ENCODE measurements at places on chromosomes 1 and 21.

GRCh38 chr1:9267827-9268581, 24.7 kb upstream of the SPSB1 start:
- no peak for DNase-seq

DNA sequence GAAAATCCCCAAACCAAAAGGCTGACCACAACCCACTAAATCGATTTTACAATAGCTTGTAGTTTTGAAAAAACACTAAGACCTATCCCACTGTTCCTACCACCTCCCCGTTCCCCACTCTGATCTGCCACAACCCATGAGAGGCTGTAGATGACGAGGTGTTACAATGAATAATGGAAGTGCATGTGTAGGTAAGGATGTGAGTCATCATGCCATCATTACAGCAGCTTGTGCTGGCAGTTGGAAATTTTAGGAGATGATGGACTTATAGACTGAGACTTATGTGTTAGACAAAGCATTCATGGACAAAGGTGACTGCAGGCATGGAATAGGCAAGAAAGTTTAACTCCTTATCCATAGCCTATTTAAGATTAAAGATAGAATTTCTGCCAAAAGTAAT, 184.7 kb upstream of the CACYBP start:
- no peak for DNase-seq

- peak; percentile 48 for DNase-seq
Observed at GRCh38 chr1:161486806-161487741, 18.2 kb upstream of the FCGR2A start.

DNA sequence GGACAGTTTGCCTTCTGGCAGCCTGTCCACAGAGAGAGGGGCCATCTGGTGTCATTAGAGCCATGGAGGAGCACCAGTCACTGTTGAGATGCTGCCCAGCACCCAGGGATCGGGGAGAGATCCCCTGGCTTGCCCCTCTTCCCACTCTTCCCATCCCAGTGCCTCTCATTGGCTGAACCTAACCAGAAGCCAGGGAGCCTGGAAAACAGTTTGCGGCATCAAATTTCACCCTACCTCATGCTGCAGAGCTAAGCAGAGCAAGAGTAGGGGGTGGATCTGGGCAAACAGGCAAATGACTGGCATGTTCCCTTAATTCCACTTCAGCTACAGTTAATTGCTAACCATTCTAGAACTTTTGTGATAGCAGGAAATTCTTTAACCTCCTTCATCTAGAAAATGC, 19.1 kb downstream of the TRAF5 start:
- peak; percentile 30 for DNase-seq

GRCh38 chr1:153680120-153680403, 1.6 kb downstream of the NPR1 start:
- no peak for DNase-seq

DNA sequence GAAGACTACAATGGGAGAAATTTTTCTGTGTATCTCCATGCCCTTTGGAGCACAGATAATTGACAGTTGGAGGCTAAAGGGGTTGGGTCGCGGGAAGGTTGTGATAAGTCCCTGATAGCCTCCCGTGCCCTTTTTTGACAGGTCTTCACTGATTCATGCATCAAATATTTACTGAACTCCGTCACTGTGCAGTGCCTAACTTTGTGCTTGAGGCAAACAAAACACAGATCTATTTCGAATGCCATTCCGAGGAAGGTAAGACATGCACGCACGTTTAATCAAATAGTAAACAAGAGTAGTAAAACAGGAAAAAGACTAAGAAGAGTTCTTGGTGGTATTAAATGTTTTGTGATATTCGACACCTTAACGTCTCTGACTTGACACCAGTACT, 494 bp upstream of the PIP5K1A start:
- no peak for DNase-seq

DNA sequence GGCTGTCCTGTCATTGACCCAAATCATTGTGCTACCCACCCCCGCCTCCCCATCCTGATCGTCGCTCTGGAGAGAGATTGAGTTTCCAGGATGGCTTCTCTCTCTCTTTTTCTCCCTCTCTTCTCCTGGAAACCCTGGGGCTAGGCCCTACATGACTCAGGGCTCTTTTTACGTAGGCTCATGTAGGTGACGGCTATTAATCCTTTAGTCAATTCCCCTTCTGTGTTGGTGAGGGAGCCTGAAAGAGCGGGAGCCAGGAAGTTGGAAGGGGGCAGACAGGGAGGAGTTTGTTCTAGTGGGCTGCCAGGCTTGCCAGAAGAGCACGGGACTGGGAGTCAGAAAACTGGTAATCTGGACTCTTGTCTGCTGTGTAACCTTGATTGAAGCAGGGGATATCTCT, 9.7 kb downstream of the ATP2B4 start:
- DNase-seq = no peak

DNA sequence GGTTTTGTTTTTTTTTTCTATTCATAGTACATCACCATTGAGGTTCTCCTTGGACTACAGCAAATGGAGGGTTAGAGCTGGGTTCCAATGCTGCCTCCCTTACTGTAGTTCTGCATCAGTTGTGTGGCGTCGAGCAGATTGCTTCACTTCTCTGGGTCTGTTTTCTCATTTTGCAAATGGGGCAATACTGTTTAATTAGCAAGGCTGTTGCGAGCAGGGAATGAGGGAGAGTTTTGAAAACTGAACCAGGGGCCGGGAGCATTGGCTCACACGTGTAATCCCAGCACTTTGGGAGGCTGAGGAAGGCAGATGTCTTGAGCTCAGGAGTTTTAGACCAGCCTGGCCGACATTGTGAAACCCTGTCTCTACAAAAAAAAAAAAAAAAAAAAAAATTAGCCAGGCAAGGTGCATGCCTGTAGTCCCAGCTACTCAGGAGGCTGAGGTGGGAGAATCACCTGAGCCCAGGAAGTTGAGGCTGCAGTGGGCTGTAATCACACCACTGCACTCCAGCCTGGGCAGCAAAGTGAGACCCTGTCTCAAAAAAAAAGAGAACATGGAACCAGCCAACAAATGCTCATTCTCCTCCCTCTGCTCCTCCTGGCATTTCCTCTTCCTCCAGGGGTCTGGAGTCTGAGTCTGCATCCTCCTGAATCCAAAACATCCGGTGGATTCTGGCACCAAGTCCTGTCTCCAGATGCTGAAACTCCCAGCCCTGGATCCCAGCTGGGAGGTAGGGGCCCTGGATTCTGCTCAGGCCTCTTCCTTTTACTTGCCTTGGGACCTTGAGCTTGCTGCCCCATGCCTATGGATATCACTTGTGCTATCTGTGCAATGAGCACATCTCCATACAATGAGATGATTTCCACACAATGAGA, 3.7 kb upstream of the PLOD1 start:
- no peak for DNase-seq

DNA sequence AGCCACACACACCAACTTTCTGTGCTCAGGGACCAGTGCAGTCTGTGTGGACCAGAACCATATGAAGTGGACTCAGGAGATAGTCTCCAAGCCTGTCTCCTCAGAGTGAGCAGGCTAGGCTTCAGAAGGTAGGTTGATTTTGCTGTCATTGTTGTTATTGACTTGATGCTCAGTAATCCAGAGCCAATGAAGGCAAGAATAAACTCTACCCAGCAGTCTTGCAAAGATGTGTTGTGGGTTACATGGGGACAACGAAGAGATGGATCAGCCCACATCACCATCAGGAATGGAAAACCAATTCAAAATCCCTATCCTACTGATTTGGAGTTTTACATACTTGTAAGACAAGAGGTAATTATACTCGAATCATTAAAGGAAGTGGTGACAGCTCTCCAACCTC, 37.4 kb downstream of the PHC2 start:
- DNase-seq = no peak

GRCh38 chr1:56516539-56517252, 62.7 kb downstream of the PLPP3 start:
- DNase-seq = no peak

- no peak for DNase-seq
Observed at GRCh38 chr1:109134423-109134822, 20.5 kb downstream of the ELAPOR1 start.

All from HTR-8/SVneo (cell line).